ENCODE measurements at places on chromosomes 13 and 19.

DNA sequence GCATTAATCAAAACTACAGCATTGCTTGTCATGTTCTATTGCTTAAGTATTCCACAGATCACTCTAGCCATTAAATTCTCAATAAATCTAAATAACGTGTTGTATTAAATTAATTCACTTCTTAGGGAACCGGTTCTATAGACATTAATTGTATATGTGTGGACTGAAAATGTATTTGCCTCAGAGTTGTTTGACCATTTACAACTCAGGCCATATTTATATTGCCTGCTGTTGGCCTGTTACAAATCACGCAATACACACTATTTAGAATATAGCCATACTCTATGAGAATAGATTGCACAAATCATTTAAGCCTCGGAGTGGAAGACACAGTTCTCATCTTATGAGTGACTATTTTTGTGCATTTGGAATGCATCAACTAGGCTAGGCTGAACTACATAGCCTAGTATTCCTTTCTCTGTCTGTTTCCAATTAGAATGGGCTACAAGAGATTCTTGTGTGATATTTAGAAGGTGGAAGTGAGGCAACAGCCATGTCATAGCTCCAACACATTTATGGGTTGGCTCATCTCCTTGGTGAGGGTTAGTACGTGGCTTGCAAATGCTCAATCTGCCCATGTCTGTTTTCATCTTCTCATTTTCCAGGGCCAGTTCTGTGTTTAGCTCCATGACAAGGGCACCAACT, 1116.1 kb downstream of the PCDH9 start:
- H3K4me3 ChIP-seq = no peak overlapping the region
- H3K27me3 ChIP-seq = no peaks in the 10 kb centered on the region
- DNase-seq = no peak
- H3K36me3 ChIP-seq = no peaks in the 10 kb centered on the region
- no peaks in the 10 kb centered on the region for H3K4me1 ChIP-seq

GRCh38 chr19:5037936-5038335, 69.0 kb downstream of the KDM4B start:
- peaks cover 49% of the 10 kb centered on the region for H3K4me1 ChIP-seq
- peaks cover 55% of the 10 kb centered on the region for H3K36me3 ChIP-seq
- no peak overlapping the region for H3K4me3 ChIP-seq
- no peaks in the 10 kb centered on the region for H3K27me3 ChIP-seq

DNA sequence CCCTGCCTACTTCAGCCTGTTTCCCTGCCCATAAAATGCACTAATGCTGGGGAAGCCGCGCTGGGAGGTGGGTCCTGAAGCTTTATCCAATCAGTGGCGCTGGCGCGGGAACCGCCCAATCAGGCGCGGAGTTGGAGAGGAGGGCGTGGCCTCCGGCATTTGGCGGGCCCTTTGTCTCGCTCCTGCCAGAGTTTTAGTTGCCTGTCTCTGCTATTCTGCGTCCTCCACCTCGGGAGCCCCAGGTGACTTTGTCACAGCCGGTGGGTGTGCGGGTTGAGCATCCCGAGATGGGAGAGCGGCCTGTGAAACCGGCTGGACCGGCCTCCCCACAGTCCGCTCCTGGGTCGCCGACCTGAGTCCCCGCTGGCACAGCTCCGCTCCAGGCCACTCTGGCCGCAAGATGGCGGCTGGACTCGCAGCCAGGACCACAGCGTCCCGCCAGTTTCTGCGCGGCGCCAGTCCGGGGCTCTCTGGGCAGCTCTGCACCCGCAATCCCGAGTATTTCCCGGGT, 30.7 kb upstream of the ZNF429 start:
- no peak overlapping the region for H3K27ac ChIP-seq
- DNase-seq = no peak
- H3K36me3 ChIP-seq = no peaks in the 10 kb centered on the region
- H3K4me1 ChIP-seq = peaks cover 15% of the 10 kb centered on the region

DNA sequence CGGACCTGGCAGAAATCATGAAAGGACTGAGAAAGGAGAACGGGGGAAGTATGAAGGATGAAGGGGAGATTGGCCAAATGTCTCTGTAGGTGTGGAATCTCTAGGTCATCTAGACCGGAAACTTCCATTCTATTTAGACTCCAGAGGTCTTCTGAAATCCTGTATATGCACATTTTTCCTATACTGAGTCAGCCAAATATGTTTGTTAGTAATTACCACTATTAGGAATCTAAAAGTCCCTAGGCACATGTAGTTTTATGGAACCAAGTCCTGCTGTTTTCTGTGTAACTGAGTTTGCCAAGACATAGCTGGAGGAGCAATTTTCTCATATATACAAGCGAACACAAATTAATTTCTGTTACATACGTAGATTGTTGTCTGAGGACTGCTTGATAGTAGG, 498.1 kb downstream of the GPC5 start:
- H3K36me3 ChIP-seq = no peaks in the 10 kb centered on the region
- H3K27ac ChIP-seq = no peak overlapping the region
- no peak for DNase-seq
- no peak overlapping the region for H3K4me3 ChIP-seq
- H3K4me1 ChIP-seq = no peaks in the 10 kb centered on the region

- no peaks in the 10 kb centered on the region for H3K27me3 ChIP-seq
- H3K36me3 ChIP-seq = peaks cover 8% of the 10 kb centered on the region
- peaks cover 51% of the 10 kb centered on the region for H3K4me1 ChIP-seq
- no peak for DNase-seq
- H3K4me3 ChIP-seq = no peak overlapping the region
- H3K27ac ChIP-seq = no peak overlapping the region
These were observed 6.2 kb downstream of the RPL28 start for GRCh38 chr19:55391702-55392615.

- H3K4me3 ChIP-seq = no peak overlapping the region
- H3K27ac ChIP-seq = no peak overlapping the region
- peaks cover 9% of the 10 kb centered on the region for H3K4me1 ChIP-seq
These were observed 16.9 kb upstream of the CYP2S1 start for GRCh38 chr19:41175801-41176777.

DNA sequence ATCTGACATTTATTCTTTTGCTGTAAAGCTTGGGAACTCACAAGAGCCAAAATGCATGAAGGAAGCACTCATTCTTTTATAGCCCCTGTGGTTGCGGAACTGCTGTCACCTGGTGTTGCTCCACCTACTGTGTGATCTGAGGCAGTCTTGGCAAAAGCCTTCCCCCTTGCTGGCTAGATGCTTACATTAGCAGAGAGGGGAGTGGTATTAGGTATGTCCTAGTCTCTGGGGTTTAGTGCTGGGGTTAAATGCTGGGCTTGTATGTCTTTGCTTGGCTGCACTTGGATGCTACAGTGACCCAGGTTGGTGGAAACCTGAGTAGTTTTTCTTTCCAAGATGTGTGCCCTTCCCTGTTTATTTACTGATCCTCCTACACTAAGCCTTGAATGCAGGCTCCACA, 99.3 kb downstream of the WDFY2 start:
- H3K36me3 ChIP-seq = no peaks in the 10 kb centered on the region
- no peaks in the 10 kb centered on the region for H3K27me3 ChIP-seq
- no peak overlapping the region for H3K4me3 ChIP-seq

DNA sequence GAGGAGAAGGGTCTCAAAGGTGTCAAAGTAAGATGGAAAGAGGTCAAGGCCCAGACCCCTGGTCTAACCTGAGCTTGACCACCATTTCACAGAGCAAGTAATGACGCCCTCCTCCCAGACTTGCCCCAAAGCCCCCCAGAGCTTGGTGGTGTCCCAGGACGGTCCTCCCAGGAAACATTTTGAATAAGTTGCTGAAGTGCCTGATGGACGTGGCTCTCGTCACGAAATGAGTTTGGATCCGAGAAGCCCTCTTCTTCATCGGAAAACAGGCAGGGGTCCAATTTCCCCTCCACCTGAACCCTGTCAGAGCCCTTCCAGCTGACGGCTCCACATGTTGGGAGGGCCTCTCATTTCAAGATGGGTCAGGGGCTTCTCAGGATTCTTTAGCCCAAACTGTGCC, 54.5 kb upstream of the TPM4 start:
- no peak overlapping the region for H3K4me3 ChIP-seq
- no peak for DNase-seq
- H3K4me1 ChIP-seq = no peaks in the 10 kb centered on the region
- no peaks in the 10 kb centered on the region for H3K27me3 ChIP-seq
- no peak overlapping the region for H3K27ac ChIP-seq

- H3K4me3 ChIP-seq = peak overlapping the region; percentile 44
- DNase-seq = no peak
- no peaks in the 10 kb centered on the region for H3K27me3 ChIP-seq
- H3K27ac ChIP-seq = peak overlapping the region; percentile 72
- peaks cover 22% of the 10 kb centered on the region for H3K4me1 ChIP-seq
- no peaks in the 10 kb centered on the region for H3K36me3 ChIP-seq
These were observed 614 bp downstream of the FXYD3 start for GRCh38 chr19:35116072-35116801.

DNA sequence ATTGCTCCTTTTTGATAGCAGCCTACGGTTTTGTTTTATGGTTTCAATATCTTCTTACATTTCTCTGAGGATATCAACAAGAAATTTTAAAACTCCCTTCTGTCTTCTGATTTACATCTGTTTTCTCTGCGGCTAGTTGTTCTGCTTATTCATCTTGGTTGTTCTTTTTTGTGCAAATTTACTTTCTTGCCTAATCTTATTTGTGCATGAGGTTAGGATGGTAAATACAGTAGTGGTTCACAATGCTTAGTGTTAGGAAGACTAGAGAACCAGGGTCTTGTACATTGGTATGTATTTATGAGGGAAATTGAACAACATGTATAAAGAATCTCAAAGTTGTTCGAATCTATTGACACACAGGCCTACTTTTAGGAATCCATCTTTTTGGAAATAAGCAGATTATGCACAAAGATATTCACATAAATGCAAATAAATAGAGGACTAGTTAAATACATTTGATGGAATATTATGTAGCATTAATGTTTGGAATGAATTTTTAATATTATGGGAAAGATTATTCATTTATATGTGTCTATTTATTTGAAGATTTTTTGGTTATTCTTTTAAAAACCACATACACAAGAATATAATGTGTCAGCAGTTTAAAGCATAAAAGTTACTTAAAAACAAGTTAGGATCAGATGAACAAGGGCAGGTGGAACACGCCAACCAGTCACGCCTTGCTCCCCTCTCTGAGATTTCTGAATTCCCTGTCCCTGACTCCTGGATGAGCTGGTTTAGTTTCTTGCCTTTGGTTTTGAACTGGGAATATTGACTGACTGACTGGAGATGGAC, 51.4 kb upstream of the RFC3 start:
- no peaks in the 10 kb centered on the region for H3K36me3 ChIP-seq
- no peaks in the 10 kb centered on the region for H3K27me3 ChIP-seq
- no peak overlapping the region for H3K4me3 ChIP-seq
- no peaks in the 10 kb centered on the region for H3K4me1 ChIP-seq
- no peak for DNase-seq

GRCh38 chr19:49264258-49264657, 60.7 kb downstream of the SLC6A16 start:
- no peak overlapping the region for H3K4me3 ChIP-seq
- no peaks in the 10 kb centered on the region for H3K36me3 ChIP-seq
- no peak for DNase-seq
- no peaks in the 10 kb centered on the region for H3K27me3 ChIP-seq
- H3K27ac ChIP-seq = no peak overlapping the region

DNA sequence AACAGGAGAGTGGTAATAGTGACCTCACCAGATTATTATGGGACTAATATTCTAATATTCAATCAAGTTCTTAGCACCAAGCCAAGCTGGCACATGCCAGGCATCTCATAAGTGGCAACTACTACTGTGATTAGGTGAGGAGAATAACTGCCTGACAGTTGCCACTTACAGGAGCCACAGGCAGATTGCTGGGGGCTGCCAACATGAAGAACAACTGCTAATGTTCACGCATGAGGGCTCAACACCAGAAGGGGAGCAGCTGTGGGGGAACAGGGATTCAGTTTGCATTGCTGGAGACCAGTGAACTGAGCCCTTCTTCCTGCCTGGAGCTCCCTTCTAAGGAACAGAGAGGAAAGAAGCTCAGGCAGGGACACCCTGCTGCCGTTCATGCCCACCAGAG, 504.5 kb downstream of the FOXO1 start:
- no peaks in the 10 kb centered on the region for H3K36me3 ChIP-seq
- no peak overlapping the region for H3K4me3 ChIP-seq
- H3K4me1 ChIP-seq = no peaks in the 10 kb centered on the region
- no peak overlapping the region for H3K27ac ChIP-seq
- no peaks in the 10 kb centered on the region for H3K27me3 ChIP-seq

- no peaks in the 10 kb centered on the region for H3K27me3 ChIP-seq
- no peak overlapping the region for H3K4me3 ChIP-seq
- DNase-seq = no peak
- no peak overlapping the region for H3K27ac ChIP-seq
These were observed 19.8 kb downstream of the UGGT2 start for GRCh38 chr13:96033220-96034015.

- H3K4me3 ChIP-seq = no peak overlapping the region
- H3K27ac ChIP-seq = no peak overlapping the region
- peaks cover 54% of the 10 kb centered on the region for H3K36me3 ChIP-seq
- DNase-seq = no peak
- H3K4me1 ChIP-seq = no peaks in the 10 kb centered on the region
- no peaks in the 10 kb centered on the region for H3K27me3 ChIP-seq
These were observed 68.7 kb downstream of the IPO5 start for GRCh38 chr13:98022210-98022609.

- no peak overlapping the region for H3K4me3 ChIP-seq
- H3K27me3 ChIP-seq = no peaks in the 10 kb centered on the region
- H3K27ac ChIP-seq = no peak overlapping the region
- H3K4me1 ChIP-seq = no peaks in the 10 kb centered on the region
These were observed 114.9 kb upstream of the TMTC4 start for GRCh38 chr13:100789481-100789880.

DNA sequence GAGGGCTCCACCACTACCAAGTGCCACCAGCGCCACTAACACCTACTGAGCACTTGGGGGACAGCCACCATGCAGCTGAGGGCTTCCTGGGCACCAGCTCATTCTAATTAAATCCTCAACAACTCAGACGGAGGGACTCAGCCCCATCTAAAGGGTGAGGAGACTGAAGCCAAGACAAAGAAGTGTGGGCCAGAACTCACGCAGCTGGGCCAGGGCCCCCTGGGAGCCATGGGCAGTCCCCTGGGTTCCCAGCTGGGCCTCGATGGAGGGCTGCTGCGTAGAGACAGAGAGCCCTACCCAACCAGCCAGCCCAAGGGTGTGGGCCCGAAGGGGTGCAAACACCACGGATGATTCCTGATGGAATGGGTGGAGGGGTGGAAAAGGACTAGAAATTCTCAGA, 12.8 kb upstream of the PRKD2 start:
- peaks cover 57% of the 10 kb centered on the region for H3K4me1 ChIP-seq
- H3K27ac ChIP-seq = no peak overlapping the region
- DNase-seq = no peak
- H3K36me3 ChIP-seq = peaks cover 97% of the 10 kb centered on the region
- H3K27me3 ChIP-seq = no peaks in the 10 kb centered on the region
- no peak overlapping the region for H3K4me3 ChIP-seq

DNA sequence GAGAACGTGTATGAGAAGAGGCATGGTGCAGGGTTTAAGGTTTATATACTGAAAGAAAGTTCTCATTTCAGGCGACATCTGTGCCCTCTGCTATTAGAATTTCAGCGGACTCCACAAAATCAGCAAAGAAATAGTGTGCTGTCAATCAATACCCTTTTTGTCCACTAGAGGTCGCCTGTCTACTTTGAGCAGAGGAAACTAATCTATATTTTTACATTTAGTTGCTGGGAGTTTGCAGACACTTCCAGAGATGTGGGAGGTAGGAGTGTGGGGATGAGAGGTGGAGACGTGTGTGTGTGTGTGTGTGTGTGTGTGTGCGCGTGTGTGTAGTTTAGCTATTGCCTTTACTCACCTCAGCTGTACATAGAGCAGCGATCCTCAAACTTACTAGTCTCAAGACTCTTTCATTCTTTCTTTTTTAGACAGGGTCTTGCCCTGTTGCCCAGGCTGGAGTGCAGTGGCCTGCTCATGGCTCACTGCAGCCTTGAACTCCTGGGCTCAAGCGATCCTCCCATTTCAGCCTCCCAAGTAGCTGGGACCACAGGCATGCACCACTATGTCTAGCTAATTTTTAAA, 9.7 kb downstream of the INAFM1 start:
- no peak for DNase-seq
- H3K4me3 ChIP-seq = no peak overlapping the region
- no peaks in the 10 kb centered on the region for H3K27me3 ChIP-seq
- no peak overlapping the region for H3K27ac ChIP-seq
- no peaks in the 10 kb centered on the region for H3K36me3 ChIP-seq
- peaks cover 13% of the 10 kb centered on the region for H3K4me1 ChIP-seq

All from esophagus muscularis mucosa (tissue), 4 donors.